ENCODE measurements at places on chromosomes 11 and 22.

DNA sequence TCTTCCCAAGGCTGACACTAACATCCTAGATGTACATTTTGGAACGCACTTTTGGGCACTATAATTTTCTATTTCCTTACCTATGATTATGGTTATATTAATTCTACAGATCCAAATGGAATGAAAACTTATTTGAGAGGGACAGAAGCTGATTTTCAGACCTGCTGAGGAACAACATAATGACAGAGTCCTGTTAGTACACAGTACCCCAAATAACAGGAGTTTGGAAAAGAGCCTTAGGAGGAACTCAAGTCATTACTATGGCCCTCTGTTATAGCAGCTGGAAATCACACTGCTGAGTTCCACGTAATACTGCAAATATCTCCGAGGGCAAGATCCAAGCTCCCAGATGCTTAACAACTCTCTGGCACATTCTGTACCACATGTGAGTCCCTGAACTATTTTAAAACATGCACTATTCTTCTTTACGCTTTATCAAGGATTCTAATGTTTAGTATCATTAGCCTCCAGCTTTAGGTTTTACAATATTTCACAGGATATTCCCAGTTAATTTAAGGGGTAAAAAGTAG lies 1027.7 kb upstream of the CCDC90B start:
- DNase-seq = no peak

DNA sequence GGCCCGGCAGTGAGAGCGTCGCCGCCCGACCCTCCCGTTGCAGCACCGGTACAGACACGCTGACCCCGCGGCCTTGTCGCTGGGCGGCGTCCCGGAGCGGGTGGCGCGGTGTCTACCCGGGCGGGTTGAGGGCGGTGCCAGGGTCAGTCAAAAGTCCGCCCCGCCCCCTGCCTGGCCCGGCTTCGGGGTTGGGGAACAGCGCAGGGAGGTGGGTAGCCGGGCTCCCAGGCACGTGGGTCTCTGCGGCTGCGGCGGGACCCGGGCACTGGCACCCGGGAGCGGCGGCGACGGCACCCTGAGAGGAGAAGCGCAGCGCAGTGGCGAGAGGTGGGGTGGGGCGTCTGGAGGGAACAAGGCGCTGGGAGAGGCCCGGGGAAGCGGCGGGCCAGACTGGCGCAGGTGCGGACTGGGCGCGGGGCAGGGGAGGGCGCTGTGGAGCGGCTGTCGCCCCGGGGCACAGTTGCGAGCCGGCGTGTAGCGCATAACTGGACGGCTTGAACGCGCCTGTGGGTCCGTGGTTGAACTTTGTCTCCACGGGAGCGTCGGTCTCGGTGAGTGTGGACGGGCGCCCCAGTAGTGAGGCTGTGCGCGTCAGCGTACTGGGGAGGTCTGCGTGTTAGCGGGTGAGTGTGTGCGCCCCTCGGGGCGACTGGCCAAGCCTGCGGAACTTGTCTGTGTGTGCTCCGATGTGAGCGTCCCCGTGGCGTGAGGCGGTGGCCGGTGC lies at the start of gene P2RY2:
Gene P2RY2 (plus strand): TSS at position 176 of the 724 bp plus-strand sequence. CDS start 15,879 bp downstream, outside the sequence.
- DNase-seq = peak; percentile 17

GRCh38 chr22:38860283-38861169 lies 11.5 kb downstream of the CBX6 start:
- DNase-seq = peak; percentile 20

DNA sequence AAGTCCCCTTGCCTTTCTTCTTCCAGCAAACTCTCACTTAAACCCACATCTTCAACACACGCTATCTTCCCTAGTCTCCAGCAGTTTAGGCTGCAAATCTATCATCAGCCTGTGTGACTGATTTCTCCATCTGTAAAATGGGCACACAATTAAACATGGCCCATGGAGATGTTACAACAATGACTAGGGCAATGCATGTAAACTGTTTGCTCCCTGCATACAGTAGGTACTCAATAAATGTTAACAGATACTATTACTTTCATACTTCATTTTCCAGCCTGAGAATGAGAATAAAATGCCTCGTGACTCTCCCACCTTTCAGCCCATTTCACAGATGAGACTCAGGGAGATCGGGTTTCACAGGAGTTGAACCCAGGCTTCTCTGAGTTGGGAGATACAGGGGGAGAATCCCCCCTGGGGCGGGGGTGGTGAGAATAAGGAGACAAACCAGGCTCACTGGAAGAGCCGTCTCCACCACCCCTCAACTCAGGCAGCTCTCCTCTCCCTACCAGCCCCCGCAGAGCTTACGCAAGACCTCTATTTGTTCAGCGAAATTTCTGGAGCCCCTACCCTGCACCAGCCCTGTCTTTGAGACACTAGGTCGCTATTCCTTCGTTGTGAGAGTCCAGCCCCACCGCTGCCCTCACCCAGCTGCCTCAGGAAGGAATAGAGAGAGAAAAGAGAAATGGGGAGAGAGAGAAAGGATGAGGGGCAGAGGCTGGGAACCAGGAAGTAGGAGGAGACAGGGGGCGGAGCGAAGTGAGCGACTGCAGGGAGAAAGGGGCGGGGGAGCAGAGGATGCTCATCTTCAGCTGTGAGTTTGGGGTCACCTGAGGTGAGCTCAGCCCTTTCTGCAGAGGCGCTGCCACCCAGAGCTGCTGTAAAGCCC lies 42.1 kb upstream of the KLHL35 start:
- DNase-seq = no peak

DNA sequence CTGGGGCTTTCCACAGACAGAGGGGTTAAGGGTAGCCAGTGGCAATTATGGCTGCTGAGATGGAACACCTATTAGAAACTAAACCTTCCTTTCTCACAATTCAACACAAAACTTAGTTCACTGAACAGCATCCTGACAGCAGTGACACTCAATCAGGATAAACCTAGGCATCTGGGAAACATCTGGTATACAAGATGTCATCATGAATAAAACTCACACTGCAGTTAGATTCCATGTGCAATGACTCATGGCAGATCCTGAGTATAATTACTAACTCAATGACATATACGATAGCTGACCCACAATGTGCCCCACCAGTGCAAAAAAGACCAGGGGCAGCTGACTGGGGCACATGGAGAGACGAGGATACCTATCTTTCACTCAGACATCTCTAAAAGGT lies 17.7 kb downstream of the RBFOX2 start:
- DNase-seq = no peak

GRCh38 chr11:110174645-110175310 lies 81.6 kb downstream of the ZC3H12C start:
- DNase-seq = no peak

Data from NCI-H345 (cell line).